ENCODE measurements at places on chromosomes 16 and 17.

- DNase-seq, result no peak
These were observed 70.1 kb upstream of the CREBBP start for GRCh38 chr16:3950343-3951193.

DNA sequence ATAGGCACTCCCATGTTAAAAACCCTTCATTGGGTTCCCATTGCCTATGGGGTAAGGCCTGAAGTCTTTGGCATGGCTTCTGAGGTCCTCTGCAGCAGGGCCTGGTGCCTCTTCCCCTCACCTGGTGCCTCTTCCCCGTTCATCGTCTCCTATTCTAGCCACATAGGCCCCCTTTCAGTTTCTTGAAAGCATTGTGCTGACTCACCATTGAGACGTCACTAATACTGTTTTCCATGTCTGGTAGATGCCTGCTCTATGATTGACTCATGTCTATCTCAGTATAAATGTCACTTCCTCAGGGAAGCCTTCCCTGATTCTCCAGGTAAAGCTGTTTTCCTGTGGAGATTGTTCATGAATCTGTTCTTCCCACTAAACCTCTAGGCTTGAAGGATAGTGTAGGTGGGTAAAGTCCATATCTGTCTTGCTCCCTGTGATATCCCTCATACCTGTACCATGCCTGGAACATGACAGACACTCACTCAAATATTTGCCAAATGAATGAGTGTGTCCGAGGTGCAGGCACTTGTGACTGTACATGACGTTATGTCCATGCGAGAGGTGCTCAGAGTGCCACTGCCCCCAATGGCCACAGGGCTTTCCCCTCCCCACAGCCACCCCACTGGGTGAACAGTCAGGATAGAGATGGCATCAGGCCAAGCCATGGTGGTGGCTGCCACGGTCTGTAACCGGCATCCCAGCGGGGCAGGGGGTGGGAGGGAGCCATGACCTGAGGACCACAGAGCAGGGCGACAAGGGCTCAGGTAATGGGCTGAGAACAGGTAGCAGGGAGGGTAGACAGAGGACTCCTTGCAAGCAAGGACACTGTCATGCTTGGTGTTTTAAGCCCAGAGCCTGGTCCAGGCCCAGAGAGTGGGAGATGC, 85.2 kb upstream of the FAM20A start:
- no peak for DNase-seq

GRCh38 chr16:67593288-67593687, 31.0 kb downstream of the CTCF start:
- no peak for DNase-seq

- DNase-seq, result no peak
These were observed at the start of gene CCL13 for GRCh38 chr17:34356194-34356593. Gene CCL13, plus strand, starts transcription at chr17:34356480. Its CDS starts 47 bp downstream, at chr17:34356527.

GRCh38 chr16:47156680-47157215, 13.0 kb upstream of the NETO2 start:
- DNase-seq, result no peak

- DNase-seq, result no peak
These were observed 261.8 kb upstream of the PSMD7 start for GRCh38 chr16:74034862-74035261.
